BE2C (cell line): ENCODE measurements at places on chromosomes 12 and 14.

DNA sequence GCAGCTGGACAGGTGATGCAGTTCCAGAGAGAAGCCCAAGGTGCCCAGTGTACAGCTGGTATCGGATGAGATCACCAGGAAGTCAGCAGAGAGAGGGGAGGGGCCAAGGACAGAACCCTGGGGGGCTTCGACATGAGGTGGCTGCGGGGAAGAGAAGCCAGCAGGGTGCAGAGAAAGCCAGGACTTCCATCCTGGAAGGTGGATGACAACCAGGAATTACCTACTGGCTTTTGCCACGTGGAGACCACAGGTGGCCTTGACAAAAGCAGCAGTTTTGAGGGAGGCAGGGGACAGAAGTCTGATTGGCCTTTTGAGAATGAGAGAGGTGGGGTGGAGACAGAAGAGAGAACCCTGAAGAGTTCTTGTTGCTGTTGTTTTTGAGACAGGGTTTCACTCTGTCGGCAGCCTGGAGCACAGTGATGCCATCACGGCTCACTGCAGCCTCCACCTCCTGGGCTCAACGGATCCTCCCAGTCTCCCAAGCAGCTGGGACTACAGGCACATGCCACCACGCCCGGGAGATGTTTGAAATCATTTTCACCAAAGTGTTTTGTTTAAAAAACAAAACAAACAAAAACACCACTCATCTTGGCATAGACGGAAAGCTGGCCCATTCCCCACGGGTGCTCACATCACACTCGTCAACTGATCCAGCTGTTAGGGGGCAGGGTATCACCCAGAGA is 35.2 kb downstream of the CDC42BPB start:
- DNase-seq = no peak

GRCh38 chr12:15691388-15691787 is 97.8 kb downstream of the EPS8 start:
- no peak for DNase-seq

DNA sequence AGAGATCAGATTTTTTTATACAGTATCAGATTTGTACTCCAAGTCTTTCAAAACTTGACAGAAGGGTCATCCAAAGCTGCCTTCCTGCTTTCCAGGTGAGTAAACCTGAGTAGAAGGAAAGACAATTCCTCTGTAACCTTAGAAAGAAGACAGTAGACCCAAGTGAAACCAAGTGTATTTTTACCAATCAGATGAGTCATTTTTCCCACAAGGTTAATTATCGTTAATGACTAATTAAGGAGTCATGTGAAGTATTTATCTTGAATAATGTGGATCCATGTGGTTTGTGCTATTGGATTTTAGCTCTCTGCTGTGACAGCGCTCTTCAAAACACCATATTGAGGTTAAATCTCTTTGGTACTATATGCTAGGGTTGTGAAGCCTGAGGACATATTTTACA is 74.0 kb upstream of the PELI2 start:
- DNase-seq = no peak

DNA sequence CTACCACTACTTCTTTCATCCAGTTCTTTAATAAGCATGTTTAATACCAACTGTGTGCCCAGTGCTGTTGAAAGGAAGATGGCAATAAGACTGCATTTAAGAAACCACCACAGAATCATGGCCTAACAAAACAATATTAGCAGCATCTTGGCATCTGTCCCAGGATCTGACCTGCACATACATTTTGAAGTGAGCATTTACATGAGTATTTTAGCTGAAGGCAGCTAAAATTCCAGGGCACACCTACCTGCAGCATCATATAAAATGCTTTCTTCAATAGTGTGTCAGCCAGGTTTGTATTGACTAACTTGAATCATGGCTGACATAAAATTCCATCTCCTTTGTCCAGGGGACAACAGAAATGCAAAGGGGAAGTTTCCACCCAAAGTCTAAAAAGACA is 65.0 kb upstream of the ARHGAP5 start:
- DNase-seq = no peak
